Kidney epithelial cell (primary cell): ENCODE measurements at places on chromosomes 7 and 10. TPM values are rescaled to one million over a fixed set of nuclear protein-coding genes. Genes with fewer than 3 reads are reported as not detected.

Gene HELLS
- total RNA-seq, result 18.9 and 28.7 TPM in 2 replicates

Gene TBX20
- 0.27 and 1.0 TPM in 2 replicates for total RNA-seq

Gene CALCR
- not detected in 2 replicates for total RNA-seq

Gene SPDYE2B
- not detected in 2 replicates for total RNA-seq

Gene TWIST1
- total RNA-seq, result 1.6 and 6.3 TPM in 2 replicates

Gene AMZ1
- 2.8 and 5.6 TPM in 2 replicates for total RNA-seq

Gene CLRN3
- total RNA-seq, result not detected in 2 replicates

Gene SEC31B
- 1.6 and 2.6 TPM in 2 replicates for total RNA-seq

Gene COL26A1
- 0.21 and 0.42 TPM in 2 replicates for total RNA-seq

Gene NRCAM
- 32.3 and 39.0 TPM in 2 replicates for total RNA-seq

Gene GDF2
- total RNA-seq, result not detected in 2 replicates

Gene ADGRA1
- not detected in 2 replicates for total RNA-seq

Gene PDZD7
- 1.2 and 3.5 TPM in 2 replicates for total RNA-seq

Gene GCK
- total RNA-seq, result 0.75 and 2.3 TPM in 2 replicates

Gene NKX1-2
- total RNA-seq, result not detected in 2 replicates

Gene TUBB8
- not detected in 2 replicates for total RNA-seq

Gene PHYHIPL
- 0.17 TPM in 1 of 2 replicates, not detected in the other for total RNA-seq

Gene ELN
- total RNA-seq, result 0.07 TPM in 1 of 2 replicates, not detected in the other

Gene FERD3L
- total RNA-seq, result not detected in 2 replicates

Gene GNG11
- 12.6 and 14.8 TPM in 2 replicates for total RNA-seq

Gene NXPH1
- total RNA-seq, result not detected in 2 replicates

Gene GPNMB
- total RNA-seq, result 33.5 and 36.1 TPM in 2 replicates
